ENCODE measurements at places on chromosomes 11 and 22. TPM values are rescaled to one million over a fixed set of nuclear protein-coding genes. Genes with fewer than 3 reads are reported as not detected.

Gene MAPK8IP2
- 0.57 TPM for polyA plus RNA-seq

Gene RPS6KA4
- polyA plus RNA-seq, result 12.8 TPM

Gene OR51I1
- polyA plus RNA-seq, result not detected

Gene KCNK4
- 0.05 TPM for polyA plus RNA-seq

Gene ARSA
- polyA plus RNA-seq, result 35.6 TPM

Gene OR5T1
- polyA plus RNA-seq, result not detected

Gene BTG4
- not detected for polyA plus RNA-seq

Gene SMIM35
- not detected for polyA plus RNA-seq

Gene SCGB2A2
- polyA plus RNA-seq, result not detected

Gene MRGPRX4
- not detected for polyA plus RNA-seq

Gene RIMBP3C
- 0.02 TPM for polyA plus RNA-seq

Gene LRRC32
- 72.1 TPM for polyA plus RNA-seq

Gene GLYATL2
- polyA plus RNA-seq, result 0.16 TPM

Gene MDK
- polyA plus RNA-seq, result 10.1 TPM

Gene RAB38
- polyA plus RNA-seq, result 0.52 TPM

Measured in right cardiac atrium (tissue), 5 donors.